ENCODE measurements at places on chromosomes 5 and 9. TPM values are rescaled to one million over a fixed set of nuclear protein-coding genes. Genes with fewer than 3 reads are reported as not detected.

DNA sequence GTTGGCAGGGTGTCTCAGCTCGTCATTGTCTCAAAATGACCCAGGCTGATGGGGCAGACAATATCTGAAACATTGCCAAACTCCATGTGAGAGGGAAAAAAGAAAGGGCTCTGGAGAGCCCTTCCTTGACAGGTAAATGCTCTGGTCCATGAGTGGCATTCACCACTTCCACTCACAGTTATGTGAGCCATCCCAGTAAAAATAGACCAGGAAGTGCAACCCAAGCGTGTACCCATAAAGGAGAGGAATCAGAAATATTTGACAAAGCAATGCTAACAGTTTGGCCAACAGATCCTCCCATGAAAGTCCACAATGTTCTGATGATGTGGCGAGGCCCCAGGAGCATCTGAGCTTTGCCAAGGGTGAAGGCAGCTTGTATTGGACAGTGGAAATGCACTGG is 49.4 kb downstream of the ASTN2 start:
- DNase-seq, result no peak

GRCh38 chr5:73938280-73938937 is 312.4 kb downstream of the ARHGEF28 start:
- no peak for DNase-seq

- DNase-seq, result no peak
Observed at GRCh38 chr5:14114615-14115251, 28.4 kb upstream of the TRIO start.

PHF2 gene
- polyA plus RNA-seq, result 38.1 TPM

DNA sequence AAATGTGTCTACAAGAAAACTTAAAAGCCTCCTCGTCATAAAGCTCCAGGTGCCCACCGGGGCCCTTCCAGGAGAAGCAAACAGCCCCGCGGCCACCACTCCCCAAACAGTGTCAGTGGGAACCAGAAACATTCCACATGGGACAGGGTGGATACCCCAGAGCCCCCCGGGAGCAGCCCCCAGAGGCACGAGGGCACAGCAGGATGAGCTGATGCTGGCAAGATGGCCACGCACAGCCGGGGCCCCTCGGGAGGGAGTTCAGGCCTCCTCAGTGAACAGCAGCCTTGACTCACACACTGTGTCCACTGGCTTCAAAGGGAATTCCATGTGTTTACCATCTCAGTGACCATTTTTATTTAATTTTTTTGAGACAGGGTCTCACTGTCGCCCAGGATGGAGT is 10.5 kb downstream of the EXD3 start:
- peak; percentile 67 for DNase-seq

DNA sequence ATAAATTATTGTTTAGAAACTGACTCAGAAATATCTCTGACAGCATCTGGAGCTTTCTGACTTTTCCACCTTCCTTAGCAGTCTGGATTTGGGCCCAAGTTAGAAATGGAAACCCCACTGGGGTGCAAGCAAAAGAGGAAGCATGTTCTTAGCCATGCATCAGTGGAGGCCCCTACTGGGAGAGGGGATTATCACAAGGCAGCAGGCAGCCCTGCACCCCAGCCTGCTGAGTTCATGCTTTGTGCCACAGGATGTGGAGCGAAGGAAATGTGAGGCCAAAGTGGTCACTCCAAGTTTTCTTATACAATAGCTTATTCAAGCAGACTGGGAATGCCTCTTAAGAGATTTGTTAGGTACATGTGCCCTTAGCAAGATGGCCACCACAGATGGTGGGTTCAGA is 146.5 kb upstream of the TLX3 start:
- DNase-seq, result no peak

- DNase-seq, result no peak
Observed at GRCh38 chr9:133821601-133822429, 83.7 kb upstream of the SARDH start.

GRCh38 chr5:7261049-7261448 is 134.9 kb upstream of the ADCY2 start:
- DNase-seq, result no peak

DNA sequence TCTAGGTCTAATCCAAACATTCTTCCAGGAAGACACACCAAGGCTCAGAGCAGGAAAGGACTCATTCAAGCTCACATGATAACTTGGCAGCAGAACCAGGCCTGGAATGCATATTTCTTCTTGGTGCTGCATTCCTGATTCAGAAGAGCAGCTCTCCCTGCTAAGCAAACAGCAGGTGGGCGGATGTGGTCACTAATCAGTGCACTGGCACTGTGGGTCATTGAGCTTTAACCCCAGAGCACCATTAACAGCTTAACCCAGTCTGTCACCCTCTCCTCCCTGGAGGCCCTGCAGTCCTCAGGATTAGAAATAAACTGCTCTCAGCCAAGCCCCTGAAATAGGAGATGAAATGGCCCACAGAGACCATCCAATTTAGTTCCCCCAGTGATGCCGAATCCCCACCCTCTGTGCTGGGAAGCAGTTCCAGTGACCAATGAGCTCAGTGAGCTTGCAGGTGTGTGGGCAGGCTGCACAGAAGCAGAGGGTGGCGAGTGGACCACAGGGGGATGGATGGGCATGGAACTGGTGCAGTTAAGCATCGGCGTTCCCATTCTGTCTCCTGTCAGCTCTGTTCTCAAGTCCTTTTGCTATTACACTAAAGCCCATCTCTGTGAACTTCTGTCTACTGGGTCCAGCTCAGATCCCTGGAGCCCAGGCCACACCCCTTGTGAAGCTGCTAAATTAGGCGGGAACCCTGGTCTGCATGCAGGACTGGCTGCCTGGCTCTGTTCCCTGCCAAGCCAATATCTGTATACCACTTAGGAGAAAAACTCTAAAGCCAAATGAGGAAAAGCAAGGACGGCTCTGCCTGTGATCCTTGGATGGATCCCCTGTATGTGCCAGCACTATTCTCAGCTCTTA is 16.6 kb upstream of the MEGF9 start:
- no peak for DNase-seq

GRCh38 chr5:76724871-76725270 is 8.9 kb downstream of the F2R start:
- no peak for DNase-seq

NRG2 gene
- 10.6 TPM for polyA plus RNA-seq

DNA sequence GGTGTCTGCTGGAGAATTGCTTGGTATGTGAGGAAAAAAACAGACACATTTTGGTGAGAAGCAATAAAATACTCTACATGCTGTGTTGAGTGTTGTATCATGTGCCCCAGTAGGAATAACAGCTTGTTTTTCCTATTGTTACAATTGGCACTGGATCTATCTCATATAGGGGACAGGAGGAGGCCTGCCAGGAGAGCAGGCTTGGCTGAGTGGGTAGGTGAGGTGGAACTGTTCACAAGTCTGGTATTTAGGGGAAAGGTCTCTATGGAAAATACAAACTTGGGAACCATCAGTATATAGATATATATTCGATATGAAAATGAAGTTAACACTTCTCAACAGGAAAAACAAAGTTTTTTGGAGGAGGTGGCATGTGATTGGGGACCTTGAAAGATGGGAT is 9.5 kb upstream of the SH3TC2 start:
- DNase-seq, result no peak

IFNA21 gene
- not detected for polyA plus RNA-seq

DNA sequence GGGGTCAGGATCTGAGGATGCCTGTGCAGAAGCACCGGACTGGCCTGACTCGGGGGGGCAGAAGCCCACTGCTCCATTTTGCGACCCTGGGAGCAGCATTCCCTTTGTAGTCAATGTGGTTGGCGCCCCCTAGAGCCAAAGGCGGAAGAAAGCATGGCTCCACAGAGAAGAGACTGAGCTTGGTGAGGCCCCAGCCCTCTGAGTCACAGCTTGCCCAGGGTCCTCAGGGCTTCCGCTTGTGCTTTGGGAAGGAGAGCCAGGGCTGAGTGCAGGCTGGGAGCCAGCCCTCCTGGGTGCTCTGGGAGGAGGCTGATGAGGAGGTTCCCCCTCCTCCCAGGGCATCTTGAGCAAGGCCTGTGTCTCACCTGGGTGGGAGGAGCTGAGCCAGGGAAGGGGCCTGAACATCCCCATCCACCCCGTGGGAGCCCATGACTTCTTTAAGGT is 5.5 kb upstream of the AQP3 start:
- peak; percentile 84 for DNase-seq

GRCh38 chr5:102801371-102801770 is 46.3 kb downstream of the PAM start:
- no peak for DNase-seq

DNA sequence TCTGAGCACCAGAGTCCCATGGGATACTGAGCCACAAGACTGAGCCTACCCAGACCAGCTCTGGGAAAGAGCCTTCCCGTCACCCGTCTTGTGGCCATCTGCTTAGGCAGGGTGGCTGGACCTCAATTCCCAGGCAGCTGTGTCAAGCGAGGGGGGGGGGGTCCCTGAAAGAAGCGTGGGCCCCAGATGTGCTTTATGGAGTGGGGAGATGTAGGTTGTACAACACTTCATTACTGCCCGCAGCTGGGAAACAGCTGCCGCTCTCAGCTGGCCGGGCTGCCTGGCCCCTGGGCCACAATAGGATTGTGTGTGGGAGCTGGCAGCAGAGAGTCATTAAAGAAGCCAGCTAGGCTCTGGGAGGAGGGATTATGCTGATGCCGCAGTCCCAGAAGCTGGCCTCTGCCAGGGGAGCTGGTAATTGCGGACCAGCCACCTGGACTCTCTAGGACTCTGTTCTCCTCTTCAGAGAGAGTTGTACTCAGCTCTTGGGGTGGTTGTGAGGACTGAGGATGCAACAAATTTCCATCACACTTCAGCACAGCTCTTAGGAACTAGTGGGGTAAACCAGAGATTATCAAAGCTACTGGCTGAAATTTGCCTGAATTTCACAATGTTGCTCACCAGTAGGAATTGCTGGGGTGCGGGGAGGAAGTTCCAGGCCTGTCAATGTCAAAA is 145.4 kb downstream of the GADD45G start:
- DNase-seq, result peak; percentile 87

SPINK5 gene
- polyA plus RNA-seq, result 1.4 TPM

- no peak for DNase-seq
Observed at GRCh38 chr5:154366353-154366752, 79.4 kb upstream of the SAP30L start.

DCAF12 gene
- polyA plus RNA-seq, result 68.3 TPM
